ENCODE measurements at places on chromosomes 1 and 21.

GRCh38 chr1:37009521-37009920, 24.8 kb downstream of the GRIK3 start:
- DNase-seq, result no peak

GRCh38 chr1:18557621-18558465, 72.8 kb upstream of the PAX7 start:
- no peak for DNase-seq

DNA sequence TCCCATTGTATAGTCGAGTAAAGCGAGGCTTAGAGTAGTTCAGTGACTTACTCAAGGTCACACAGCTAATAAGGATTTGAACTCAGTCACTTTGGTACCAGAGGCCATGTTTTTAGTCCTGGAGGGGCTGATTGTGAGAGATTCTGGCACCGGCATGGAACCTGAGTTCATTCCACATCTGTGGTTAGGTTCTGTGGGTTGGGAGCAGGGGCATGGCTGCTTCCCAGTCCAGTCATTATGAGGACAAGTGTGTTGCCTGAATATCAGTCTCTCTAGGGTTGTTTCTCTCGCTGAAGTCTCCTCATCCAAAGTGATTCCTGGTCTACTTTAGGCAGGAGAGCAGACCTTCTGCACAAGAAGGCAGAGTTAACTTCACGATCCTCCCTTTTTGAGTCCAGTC, 90.6 kb downstream of the C1orf94 start:
- DNase-seq, result no peak

GRCh38 chr1:193593147-193593885, 406.9 kb upstream of the B3GALT2 start:
- no peak for DNase-seq

DNA sequence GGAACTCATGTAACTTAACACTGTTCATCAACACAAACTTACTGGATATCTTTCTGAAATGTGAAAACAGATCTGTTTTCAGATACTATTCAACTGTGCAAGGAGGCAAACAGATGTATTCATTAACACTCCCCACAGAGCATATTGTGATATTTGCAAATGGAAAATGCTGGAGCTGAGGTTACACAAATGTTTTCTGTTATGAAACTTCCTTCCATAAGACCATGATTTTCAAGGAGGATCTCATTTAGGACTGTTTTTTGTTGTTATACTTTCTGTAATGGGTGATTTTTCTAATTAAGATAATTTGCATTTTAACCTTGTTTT, 56.1 kb downstream of the GABPA start:
- DNase-seq, result no peak

GRCh38 chr1:71640998-71641397, 560.2 kb upstream of the ZRANB2 start:
- no peak for DNase-seq

GRCh38 chr1:175071276-175071943, 3.8 kb downstream of the TNN start:
- no peak for DNase-seq

DNA sequence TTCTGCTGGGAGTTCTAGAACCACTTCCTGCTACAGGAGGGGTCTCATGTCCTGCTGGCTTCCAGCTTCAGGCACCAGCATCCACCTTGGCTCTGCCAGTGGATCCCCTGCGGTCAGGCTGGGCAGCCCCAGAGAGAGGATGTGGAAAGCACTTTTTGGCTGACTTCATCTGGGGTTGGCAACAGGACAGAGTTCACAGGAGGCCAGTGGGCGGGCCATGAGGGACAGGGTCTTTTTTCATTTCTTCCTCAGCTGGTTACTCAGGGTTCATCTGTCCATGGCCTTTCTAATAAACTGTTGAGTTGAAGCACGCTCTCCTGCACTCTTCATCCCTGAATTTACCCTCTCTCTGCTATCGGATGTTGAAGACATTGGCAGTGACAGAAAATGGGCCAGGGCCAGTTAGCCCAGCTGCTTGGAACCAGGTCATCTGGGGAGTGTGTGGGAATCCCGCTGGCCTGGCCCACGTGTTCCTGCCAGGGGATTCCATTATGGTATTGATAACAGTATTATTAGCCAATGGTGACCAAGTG, 45.2 kb downstream of the RPS6KA1 start:
- DNase-seq, result no peak

DNA sequence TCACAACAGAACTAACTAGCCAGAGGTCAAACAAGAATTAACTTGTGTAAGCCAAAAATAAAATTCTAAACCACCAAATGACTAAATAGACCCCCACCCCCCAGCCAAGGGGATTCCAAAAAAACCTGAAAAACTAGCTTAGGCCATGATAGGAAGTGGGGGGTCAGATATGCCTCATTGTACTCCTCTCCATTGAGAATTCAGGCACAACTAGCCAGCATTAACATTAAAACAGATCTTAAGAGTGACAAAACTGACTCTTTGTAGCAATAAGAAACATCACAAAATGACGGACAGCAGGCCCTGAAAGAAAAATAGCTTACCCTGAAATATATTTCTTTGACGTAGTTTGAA, 103.0 kb upstream of the ETV3 start:
- no peak for DNase-seq

GRCh38 chr1:173562813-173563212, 40.1 kb downstream of the SLC9C2 start:
- DNase-seq, result no peak

GRCh38 chr21:44267655-44268142, 6.0 kb upstream of the DNMT3L start:
- DNase-seq, result no peak

DNA sequence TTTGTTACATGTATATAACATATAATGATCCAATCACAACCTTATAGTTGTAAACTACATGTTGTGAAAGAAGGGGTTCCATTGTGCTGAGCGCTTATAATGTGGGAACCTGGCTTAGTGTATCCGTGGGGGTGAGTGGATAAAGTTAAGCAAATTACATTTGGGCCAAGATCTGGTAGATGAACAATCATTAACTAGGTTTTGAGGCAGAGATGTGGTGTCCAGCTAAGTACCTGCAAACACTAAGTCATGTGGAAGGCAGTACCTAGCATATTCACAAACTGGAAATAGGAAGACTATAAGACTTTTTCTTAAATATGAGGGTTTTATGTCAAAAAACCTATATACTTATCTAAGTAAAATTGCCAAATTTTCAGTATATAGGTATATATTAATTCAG, 167.2 kb upstream of the PDE4B start:
- no peak for DNase-seq

DNA sequence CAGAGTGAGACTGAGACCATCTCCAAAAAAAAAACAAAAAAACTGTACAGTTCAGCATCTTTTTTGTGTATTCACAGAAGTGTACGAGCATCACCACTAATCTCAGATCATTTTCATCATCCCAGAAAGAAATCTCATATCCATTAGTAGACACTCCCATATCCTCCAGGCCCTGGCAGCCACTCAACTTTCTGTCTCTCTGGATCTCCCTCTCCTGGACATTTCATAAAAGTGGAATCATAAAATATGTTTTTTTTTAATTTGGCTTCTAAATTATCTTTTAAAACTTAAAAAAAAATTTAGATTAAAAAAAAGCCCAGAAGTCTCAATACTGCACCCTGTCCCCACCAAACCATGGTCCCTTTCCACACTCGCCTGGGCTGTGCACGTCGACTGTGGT, 22.1 kb downstream of the RIPPLY3 start:
- no peak for DNase-seq

DNA sequence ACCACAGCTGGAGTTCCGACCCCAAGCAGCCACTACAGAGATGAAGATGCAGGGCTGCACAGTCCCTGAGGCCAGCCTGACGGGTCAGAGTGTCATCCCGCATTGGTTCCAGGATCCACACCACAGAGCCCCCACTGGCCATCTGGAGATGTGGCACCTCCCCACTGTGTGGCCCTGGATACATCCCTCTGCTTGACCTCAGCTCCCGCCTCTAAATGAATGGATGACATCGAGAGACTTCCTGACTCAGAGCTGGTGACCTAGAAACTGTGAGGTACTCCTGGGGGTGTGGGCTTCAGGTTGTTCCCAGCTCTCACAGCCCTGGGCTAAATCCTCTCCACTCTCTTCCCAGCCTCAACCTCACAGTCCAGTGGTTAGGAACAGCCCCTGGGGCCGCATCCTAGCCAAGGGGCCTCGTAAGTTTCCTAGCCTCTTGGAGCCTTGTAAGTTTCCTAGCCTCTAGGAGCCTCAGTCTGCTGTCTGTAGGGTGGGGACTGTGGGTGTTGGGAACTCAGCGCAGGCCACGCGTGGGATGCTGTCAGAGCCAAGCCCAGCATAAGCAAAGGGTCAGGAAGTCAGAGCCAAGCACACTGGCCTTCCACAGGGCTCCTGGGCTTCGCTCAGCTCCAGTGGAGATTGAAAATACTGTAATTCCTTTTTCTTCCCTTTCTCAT, 87.5 kb upstream of the RUNX3 start:
- no peak for DNase-seq

All from stimulated activated effector memory CD8-positive, alpha-beta T cell treated with anti-CD3 and anti-CD28 coated beads, Interleukin-12 subunit alpha, Interleukin-12 subunit beta, amount 100 ng/mL, for 72 hours (primary cell).